ENCODE measurements at places on chromosomes 6 and 20.

DNA sequence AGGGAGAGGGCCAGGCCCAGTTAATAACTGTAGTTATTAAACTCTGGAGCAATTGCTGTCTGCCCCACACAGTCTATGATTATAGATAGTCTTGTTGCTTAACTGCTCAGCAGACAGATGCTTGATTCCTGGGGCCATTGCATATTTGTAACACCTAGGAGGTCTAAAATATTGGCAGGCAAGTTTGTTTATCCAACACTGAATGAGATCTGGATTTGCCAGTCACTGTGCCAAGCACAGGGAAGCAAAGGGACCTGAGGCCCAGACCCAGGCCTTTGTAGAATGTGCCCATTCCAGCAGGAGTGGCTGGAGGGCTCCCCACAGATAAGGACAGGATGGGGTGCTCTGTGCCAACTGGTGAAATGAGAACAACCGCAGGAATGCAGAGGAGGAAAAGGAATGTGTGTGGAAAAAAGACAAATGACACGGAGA lies 17.6 kb upstream of the ENTPD6 start:
- no peak for DNase-seq

DNA sequence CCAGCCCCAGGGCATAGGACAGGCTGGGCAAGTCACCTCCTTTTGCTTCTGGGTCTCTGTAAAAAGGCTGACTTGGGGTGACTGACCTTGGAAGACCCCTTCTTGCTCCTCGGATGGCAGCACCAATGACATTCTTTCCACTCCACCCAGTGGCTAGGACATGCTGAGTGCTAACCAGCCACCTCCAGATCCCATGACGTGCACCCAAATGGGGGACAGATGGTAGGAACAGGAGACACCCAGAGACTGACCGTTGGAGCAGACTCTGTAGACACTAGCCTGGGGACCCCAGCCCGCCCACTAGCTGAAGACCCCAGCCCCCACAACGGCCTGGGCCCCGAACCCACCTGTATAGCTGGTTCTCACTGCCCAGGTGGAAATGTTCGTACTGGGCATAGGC lies 38.3 kb downstream of the ANGPT4 start:
- no peak for DNase-seq

- DNase-seq: no peak
These were observed 1509.0 kb downstream of the GRIK2 start for GRCh38 chr6:102902471-102902870.

DNA sequence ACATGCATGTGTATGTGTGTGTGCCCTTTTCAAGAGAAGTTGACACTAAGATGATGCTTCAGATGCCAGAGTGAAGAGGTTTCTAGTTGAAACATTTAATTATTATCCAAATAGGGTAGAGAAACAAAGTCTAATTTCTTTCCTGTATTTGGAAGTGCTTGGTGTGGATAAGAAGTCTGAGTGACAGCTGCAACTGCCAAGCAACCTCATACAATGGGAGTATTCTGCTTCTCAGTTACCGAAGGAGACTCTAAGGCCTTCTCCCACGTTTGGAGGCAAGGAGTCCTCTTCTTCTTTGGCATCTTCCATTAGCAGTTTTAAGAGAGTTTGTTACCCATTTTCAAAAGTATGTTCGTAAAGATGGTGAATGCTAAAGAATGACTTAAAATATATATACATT lies 82.4 kb downstream of the HDGFL1 start:
- no peak for DNase-seq

- DNase-seq: no peak
These were observed 47.6 kb upstream of the RNF24 start for GRCh38 chr20:4062721-4063606.

DNA sequence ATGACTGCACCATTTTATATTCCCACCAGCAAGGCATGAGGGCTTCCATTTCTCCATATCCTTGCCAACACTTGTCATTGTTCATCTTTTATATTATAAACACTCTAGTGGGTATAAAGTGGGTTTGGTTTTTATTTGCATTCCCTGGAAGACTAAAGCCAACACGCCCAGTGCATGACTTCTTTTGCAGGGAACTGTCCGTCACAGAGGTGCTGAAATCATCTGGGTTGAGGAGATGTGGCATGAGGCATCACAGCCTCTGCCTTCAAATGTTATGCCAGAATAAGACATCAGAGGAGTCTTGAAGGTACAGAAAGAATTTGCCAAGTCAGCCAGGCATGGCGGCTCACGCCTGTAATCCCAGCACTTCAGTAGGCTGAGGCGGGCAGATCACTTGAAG lies 29.9 kb upstream of the FAM210B start:
- DNase-seq: no peak

DNA sequence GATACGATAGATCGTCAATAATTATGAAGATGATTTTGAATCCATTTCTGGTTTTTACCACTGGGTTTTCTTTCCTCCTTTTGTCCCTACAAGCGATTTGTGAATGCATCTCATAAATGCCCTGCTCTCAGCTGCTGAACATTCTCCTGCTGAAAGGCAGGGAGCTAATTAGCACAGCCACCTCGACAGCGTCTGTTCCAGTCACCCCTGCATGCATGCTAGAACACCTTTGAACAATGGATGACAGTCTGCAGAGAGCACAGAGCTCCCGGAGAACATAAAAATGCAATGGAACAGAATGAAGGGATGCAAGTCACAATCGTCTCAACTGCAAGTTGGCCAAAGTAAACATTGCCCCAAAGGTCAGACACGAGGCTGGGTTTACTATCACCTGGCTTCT lies 105.8 kb downstream of the SLC35B3 start:
- peak; percentile 60 for DNase-seq

DNA sequence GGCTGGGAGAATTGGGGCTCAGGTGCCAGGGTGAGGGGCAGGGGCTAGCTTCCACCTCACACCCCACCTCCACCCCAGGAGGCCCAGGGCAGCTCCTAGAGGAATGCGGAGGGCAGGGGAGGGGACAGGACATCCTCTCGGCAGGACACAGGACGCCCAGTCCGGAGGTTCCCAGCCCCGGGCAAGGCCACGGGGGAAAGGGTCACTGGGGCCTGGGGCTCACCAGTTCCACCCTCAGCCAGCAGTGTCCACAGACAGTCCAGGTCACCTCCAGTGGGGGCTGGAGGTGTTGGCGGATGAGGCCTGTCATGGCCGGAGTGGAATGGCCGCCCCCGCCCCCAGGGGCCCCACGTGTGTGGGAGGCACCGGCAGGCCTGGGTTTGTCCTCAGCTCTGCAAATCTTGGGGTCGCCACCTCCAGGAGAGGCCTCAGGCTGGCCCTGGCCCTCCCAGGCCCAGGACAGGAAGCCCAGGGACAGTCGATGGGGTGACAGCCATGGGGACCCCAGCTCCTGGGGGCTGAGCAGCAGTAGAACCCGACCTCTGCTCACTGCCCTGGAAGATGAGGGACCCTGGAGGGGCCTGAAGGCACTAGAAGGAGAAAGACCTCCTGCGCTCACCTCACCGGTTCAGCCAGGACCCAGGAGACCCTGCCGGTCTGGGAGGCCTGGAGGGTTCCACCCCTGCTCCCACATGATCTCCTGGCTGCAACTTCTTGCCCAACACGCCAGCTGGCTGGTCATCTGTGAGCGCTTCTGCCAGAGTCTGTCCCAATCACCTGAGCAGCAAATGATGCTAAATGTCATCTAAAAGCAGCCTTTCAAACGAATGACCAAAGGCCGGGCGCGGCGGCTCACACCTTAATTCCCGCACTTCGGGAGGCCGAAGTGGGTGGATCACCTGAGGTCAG lies 13.0 kb upstream of the ABHD16B start:
- no peak for DNase-seq

GRCh38 chr6:96391776-96392360 lies 129.7 kb upstream of the UFL1 start:
- peak; percentile 92 for DNase-seq

GRCh38 chr20:51306521-51307358 lies 235.8 kb downstream of the NFATC2 start:
- DNase-seq: peak; percentile 43

- no peak for DNase-seq
These were observed 6.8 kb upstream of the COMMD7 start for GRCh38 chr20:32749914-32750637.

- DNase-seq: peak; percentile 68
These were observed 271.5 kb downstream of the FOXA2 start for GRCh38 chr20:22312744-22313346.

DNA sequence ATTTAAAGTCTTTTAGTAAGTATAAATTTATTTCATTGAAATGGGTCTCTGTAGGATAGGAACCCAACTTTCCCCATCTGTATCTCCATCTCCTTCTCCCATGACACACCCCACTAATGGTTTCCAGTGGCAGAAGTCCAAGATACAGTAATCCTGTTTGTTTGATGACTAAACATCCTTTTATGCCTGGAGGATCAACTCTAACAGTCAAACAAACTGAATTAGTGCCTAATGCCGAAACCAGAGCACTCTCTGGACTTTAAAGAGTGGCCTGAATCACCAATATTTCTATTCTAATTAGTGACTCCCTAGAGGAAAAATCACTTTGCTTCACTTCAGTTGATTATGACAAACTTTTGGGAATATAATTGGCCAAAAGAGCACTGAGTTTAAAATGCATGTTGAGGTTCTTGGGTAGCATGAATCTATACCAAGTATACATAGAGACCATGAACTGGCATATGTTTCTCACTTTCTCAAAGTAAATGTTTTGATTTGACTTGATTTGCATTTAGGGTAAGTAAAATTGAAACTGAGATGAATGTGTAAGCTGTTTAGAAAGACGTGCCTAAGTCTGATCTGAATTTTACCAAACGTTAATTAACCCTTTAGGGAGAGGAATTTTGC lies 776.4 kb upstream of the NRSN1 start:
- DNase-seq: no peak

GRCh38 chr6:12152023-12152970 lies 137.9 kb upstream of the EDN1 start:
- no peak for DNase-seq

All from NCI-H526 (cell line).